ENCODE measurements at places on chromosomes 7 and 10.

GRCh38 chr10:83555264-83555663 is 584.0 kb upstream of the GHITM start:
- DNase-seq, result no peak

DNA sequence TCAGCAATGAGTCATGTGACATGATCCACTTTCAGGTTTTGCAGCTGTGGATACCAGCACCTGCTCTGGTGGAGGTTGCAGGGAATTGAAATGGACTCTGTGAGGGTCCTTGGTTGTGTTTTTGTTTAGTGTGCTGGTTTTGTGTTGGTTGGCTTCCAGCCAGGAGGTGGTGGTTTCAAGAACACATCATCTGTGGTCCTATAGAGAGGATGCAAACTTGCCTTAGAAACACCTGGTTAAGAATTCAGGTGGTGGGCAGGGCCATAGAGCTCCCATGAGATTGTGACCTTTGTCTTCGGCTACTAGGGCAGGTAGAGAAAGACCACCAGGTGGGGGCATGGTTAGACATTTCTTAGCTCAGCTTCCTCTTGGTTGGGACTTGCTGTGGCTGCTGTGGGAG is 59.2 kb upstream of the CYP2C9 start:
- DNase-seq, result no peak

DNA sequence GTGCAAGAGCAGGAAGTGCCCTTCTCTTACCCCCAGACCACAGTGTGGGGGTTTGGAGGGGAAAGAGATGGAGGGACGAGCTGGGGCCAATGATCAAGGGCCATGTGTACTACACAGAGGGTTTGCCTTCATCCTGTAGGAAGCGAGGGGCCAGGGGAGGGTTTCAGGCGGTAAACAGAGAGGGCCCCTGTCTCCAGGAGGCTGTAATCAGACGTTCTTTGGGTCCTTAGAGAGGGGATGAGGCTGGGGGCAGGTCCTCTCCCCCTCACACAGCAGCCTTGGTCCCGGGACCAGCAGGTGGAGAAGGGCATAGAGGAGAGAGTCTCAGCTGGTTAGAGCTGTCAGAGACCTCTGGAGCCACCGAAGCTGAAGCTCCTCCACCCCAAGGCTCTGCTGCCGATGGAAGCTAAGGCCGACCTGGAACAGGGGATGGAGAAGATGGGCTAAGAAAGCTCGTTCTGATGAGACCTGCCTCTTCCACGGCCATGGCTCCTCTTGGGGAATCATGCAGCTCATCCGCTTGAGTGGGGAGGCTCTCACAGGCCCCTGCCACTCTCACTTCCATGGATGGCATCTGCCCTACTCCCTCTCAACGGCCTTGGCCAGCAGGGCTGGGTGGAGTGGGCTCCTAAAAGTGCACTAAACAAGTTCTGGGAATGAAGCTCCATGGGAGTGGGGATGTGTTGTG is 3.5 kb downstream of the LOXL4 start:
- no peak for DNase-seq

GRCh38 chr10:20767028-20767427 is 130.1 kb downstream of the NEBL start:
- no peak for DNase-seq

DNA sequence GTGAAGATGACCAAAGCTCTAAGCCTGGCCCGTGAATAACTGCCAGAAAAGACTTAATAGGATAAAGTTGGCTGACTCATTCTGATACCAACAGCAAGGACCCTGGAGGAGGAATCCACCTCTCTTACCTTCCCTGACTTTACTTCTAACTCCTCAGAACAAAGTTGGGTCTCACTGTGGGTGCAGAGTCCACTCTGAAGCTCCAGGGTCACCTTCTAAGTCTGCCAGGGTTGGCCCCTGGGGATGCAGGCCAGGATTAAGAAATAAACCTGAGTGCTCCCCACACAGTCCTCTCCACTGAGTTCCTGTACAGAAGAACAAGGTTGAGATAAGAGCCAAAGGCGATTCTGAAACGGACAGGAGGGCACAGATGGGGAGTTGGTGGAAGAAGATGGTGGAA is 54.4 kb downstream of the GPR26 start:
- no peak for DNase-seq

DNA sequence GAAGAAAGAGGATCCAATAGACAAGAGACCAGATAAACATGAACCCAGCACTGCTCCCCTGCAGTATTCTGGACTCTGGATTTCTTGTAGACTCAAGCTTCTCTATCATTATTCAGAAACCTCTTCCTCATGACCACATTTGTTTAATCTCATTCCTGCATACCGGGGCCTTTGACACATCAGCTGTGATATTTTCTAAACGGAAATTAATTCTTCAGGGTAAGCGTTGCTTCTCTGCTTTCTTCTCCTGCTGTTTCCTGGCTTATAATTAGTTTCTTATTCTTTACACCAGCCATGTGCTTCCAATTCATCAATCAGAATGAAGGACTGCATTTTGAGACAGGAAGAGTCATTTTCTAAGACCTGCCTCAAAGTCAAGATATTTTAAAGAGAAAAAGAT is 54.2 kb upstream of the TARP start:
- no peak for DNase-seq

DNA sequence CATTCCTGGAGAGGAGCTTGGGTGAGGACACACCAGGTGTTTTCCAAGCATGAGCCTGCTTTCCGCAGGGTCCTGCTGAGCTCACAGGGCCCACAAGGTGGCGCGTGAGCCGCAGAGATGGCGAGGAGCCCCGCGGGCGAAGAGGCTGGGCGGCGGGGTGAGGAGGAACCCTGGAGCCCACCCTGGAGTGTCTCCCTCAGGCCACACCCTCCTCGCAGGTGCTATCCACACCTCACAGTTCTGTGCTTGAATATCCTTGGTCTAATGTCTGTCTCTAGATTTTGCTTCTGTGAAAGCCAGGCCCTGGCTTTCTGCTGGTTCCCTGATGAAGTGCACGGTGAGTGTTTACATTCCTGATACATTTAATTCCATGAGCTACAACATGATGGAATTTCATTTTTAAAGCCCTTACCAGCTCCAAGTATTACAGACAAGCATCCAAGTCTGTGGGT is 433.6 kb downstream of the ACTR3B start:
- peak; percentile 0 for DNase-seq

GRCh38 chr7:140623980-140624379 is 16.6 kb downstream of the DENND2A start:
- DNase-seq, result no peak

DNA sequence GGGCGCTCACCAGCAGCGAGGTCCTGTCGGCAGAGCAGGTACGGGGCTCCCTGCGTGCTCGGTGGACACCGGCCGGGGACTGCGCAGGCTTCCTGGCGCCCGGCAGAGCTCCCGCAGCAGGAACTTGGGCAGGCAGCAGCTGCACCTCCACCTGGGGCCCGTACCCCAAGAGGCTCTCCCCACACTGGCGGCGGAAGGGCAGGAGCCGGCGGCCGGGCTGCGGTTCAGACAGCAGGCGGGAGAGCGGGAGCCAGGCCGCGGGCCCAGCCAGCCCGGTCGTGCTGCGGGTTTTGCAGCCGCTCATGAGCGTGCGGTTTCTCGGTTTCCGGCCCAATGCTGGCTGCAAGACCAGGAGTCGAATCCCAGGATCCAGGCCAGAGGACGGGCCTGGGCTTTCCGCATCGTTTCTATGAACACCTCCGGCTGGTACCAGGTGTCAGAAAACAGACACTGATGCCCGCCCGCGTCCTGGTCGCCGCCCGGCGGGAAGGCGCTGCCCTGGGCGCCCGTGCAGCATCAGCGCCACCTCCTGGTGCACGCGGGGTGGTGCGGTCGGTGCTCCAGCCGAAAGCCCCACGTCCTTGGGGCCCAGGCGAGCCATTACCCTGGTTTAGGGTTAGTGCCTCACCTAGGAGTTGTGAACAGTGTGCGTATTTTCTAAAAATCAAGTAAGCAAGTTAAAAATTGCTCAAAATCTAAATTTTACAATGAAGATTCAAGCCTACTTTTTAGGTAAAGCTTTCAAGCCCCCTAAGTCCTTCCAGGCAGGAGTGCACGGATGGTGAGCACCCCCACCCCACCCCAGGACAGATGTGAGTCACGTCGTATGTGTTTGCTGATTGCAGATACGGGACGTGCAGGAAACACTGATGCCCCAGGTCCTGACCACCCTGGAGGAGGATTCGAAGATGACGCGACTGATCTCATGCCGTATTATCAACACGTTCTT is 47.4 kb upstream of the PRKAR1B start:
- DNase-seq, result peak; percentile 54

DNA sequence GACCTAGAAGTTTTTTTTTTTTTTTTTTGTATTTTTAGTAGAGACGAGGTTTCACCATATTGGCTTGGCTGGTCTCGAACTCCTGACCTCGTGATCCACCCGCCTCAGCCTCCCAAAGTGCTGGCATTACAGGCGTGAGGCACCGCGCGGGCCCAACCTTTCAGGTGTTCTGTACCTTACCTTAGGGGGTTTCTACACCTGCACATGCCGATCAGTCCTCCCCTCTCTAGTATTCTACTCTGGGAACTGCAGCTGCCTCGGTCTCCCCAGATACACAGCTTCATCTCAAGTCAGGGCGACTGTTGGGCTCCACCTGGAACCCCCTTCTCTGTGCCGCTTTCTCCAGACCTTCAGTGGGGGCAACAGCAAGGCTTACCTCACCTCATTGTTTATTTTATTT is 79.9 kb downstream of the TACC2 start:
- no peak for DNase-seq
